Stimulated activated CD4-positive, alpha-beta T cell treated with anti-CD3 and anti-CD28 coated beads, Interleukin-2, amount 100 ng/mL, for 4 hours (primary cell): ENCODE measurements at places on chromosomes 16 and 17.

DNA sequence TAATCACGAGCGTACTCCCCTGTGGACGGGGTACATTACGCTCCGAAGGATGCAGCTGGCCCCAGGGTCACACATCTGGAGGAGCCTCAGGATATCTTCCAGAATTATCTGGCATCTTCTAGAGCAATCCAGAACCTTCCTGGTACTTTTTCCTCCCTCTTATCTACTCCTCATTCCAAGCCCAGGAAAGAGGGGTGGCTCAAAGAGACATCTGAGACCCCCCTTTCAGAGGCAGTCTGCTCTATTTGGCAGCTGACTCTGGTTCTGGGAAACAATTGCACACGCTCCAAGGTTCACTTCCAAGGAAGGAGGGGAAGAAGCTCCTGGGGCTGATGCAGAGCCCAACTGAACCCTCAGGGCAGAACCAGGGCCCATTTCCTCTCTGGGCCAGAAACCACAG, 14.9 kb downstream of the RBFOX3 start:
- no peak for DNase-seq

DNA sequence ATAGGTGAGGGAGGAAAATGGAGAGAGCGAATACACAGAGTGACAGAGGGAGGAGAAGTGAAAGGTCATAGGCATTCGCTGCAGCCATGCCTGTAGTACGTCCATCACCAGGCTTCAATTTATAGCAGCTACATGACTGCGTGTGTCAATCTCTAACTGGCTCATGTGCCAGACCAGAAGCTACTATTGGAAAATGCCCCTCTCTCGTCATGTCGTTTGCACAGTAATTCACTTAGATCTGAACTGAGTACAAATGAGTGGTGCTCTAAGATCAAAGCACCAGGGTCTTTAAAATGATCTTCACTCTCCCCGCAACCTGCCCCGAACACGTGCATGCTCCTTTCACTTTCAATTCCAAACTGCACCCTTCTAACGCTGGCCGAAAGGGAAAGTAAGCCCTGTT, 51.3 kb downstream of the ADCY9 start:
- peak; percentile 40 for DNase-seq

GRCh38 chr16:54605536-54606066, 319.0 kb upstream of the IRX3 start:
- no peak for DNase-seq

DNA sequence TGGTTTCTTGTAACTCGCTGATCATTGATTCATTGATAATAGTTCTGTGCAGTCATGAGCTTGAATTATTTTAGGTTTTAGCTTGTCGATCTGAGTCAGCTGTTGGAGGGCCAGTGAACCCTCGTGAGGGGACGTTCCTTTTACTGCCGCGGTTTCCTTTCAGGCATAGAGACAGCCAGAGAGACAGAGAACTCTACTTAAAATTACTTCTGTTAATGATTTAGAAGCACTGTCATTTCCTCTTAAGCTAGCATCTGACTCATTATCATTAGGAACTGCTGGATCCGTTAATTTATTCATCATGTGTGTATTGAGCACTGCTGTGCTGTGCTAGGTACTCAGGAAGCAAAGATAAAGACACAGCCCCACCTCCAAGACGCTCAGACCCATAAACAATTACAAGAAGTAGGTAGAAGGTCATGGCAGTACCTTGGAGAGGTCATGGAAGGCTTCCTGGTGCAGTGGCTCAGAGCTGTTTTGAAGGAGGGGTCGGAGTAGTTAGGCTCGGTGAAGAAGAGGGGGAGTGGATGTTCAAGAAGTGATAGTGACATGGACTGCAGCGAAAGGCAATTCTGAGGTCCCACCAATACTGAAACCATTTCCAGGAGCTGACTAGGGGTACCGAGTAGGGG, 3.3 kb downstream of the PGS1 start:
- DNase-seq = peak; percentile 56

- no peak for DNase-seq
These were observed 14.2 kb downstream of the CDRT4 start for GRCh38 chr17:15453246-15453645.

GRCh38 chr16:63938661-63939060, 1183.2 kb downstream of the CDH11 start:
- DNase-seq = no peak

DNA sequence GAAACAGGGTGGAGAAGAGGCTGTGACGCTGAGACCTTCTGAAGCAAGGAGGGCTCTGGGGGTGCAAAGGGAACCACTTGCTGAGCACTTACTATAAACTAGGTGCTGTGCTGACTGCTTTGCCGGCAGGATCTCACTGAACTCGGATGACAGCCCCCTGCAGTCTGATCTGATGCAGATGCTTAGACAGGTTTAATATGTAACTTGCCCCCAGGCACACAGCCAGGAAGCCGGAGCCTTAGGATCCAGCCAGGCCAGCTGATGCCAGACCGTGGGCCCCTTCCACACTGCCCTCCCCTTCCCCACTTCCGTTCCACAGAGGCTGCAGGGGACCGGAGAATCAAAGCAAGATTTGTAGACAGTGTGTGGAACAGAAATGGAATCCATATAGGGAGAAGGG, 23.1 kb downstream of the SPACA3 start:
- DNase-seq = no peak

GRCh38 chr17:78118801-78119241, 9.7 kb downstream of the TMC6 start:
- no peak for DNase-seq

DNA sequence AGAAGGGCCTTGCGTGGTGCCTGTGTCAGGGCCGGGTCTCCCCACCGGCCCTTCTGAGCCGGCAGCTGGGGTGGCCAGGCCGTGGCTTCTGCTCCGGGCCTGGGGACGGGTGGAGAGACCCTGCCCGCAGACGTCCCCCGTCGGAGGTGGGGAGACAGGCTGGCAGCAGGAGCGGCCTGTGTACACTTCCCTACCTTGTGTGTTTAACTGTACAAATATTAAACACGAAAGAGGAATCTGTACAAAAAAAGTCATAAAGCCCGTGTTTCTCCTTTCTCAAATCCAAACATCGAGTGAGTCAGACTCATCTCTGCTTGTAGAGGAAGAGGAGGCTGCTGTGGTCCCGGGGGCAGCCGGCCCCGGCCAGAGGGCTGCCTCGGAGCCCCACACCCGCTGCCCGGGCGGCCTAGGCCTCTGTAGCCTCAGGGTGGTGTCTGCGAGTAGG, 2.0 kb downstream of the CACNA1H start:
- DNase-seq = no peak
